T-cell (primary cell): ENCODE measurements at places on chromosomes 4 and X.

DNA sequence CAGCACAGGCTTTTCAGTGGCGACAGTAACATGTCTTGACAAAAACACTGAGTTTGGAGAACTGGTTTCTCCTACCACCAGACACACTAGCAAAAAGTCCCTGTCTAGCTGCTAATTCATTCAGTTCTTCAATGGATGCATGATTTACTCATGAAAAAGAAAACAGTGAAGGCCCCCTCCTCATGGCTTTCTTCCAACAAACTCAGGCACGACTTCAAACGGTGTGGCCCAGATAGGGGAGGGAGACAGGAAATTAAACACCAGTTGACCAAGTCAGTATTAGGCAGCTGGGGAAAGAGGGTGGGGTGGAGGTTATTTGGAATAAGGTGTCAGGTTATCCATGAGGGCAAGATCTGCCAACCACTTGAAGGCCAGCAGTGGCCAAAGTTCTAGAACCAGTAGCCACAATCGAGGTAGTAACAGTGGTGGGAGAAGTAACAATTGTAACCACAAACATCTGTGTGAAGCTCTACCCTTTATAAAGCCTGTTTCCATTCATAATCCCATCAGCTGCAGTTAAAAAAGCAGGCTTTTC lies 60.2 kb downstream of the SEPSECS start:
- peaks cover 19% of the 10 kb centered on the region for H3K27me3 ChIP-seq
- no peaks in the 10 kb centered on the region for H3K36me3 ChIP-seq
- no peak overlapping the region for H3K4me3 ChIP-seq
- H3K27ac ChIP-seq, result no peak overlapping the region
- DNase-seq, result no peak

GRCh38 chr4:99714179-99714578 lies 56.6 kb upstream of the C4orf54 start:
- H3K4me1 ChIP-seq, result no peaks in the 10 kb centered on the region
- DNase-seq, result no peak
- no peaks in the 10 kb centered on the region for H3K27me3 ChIP-seq
- no peak overlapping the region for H3K4me3 ChIP-seq
- H3K36me3 ChIP-seq, result no peaks in the 10 kb centered on the region

DNA sequence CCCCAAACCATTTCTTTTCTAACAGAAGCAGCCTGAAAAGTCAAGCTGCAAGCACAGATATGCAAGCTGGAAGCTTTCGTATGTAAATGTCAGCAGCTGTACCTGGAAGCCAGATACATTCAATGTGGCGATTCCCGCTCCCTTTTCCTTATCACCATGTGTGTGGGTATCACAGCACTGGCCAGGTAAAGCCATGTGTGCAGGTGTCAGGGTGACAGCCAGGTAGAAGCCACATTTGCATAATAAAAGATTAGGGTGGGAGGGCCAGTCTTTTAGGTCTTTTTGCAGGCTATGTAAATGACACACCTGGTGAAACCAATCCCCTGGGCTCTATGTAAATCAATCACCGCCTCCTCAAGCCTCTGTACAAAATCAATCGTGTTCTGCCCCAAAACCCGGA lies 50.1 kb downstream of the RXFP1 start:
- H3K36me3 ChIP-seq, result no peaks in the 10 kb centered on the region
- no peak overlapping the region for H3K27ac ChIP-seq
- no peaks in the 10 kb centered on the region for H3K4me1 ChIP-seq
- DNase-seq, result no peak

DNA sequence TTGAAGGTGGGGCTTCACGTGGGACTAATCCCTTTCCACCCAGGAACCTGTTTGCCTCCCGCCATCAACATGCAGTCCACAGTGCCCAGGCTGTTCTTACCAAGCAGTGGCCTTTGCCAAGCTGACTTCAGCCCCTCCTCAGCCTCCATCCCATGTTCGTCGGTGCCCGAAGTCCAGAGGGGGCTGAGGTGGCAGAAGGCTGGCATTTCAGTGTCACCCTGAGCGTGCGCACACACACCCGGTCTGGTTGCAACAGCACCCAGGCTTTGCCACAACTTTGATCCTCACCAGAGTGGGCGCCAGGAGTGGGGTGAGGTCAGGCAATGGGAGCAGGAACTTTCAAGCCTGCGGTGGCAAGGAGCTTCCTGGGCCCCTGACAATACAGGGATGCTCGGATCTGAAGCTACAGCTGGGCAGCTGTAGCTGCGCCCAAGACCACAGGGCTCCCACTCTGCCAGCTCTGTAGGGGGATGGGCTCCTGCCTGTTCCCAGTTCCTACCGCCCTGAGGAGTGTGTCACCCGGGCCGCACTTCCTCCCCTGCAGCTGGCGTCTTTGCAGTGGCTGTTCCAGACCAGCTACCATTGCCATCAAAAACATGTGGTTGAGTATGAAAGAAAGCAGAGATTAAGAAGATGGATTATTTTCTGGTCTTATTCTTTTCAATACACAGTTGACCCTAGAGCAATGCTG lies 428.0 kb downstream of the EPHA5 start:
- H3K36me3 ChIP-seq, result no peaks in the 10 kb centered on the region
- no peaks in the 10 kb centered on the region for H3K4me1 ChIP-seq
- no peak overlapping the region for H3K4me3 ChIP-seq
- H3K27ac ChIP-seq, result no peak overlapping the region
- H3K27me3 ChIP-seq, result no peaks in the 10 kb centered on the region

DNA sequence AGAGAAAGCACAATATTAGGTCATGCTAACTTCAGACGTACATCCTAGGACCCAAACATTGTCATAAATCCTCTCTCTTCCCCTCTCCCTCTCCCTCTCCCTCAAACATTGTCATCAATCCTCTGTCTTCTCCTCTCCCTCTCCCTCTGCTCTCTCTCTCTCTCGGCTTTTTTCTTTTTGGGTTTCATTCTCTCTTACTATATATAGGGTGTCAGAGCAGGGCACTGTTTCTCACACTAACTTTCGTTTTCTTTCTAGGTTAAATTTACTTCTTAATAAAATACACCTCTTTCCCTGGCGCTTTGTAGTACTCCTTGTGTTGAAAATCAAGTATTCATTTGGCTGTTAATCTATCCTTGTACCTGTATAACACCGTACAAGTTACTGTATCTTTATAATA lies 37.0 kb upstream of the HERC5 start:
- no peaks in the 10 kb centered on the region for H3K27me3 ChIP-seq
- H3K4me3 ChIP-seq, result no peak overlapping the region
- no peak overlapping the region for H3K27ac ChIP-seq
- no peaks in the 10 kb centered on the region for H3K4me1 ChIP-seq
- no peaks in the 10 kb centered on the region for H3K36me3 ChIP-seq

- H3K27ac ChIP-seq, result peak overlapping the region; percentile 16
- H3K36me3 ChIP-seq, result no peaks in the 10 kb centered on the region
- H3K27me3 ChIP-seq, result no peaks in the 10 kb centered on the region
- H3K4me1 ChIP-seq, result peaks cover 49% of the 10 kb centered on the region
- H3K4me3 ChIP-seq, result no peak overlapping the region
Measured at GRCh38 chr4:121192480-121192879, 28.4 kb upstream of the TNIP3 start.

GRCh38 chr4:136687118-136687517 lies 845.2 kb downstream of the PCDH18 start:
- no peak overlapping the region for H3K27ac ChIP-seq
- H3K27me3 ChIP-seq, result no peaks in the 10 kb centered on the region
- H3K4me3 ChIP-seq, result no peak overlapping the region
- H3K4me1 ChIP-seq, result no peaks in the 10 kb centered on the region
- no peak for DNase-seq

- no peak overlapping the region for H3K4me3 ChIP-seq
- no peak overlapping the region for H3K27ac ChIP-seq
Measured at GRCh38 chr4:25930731-25931354, 16.8 kb downstream of the SMIM20 start.

DNA sequence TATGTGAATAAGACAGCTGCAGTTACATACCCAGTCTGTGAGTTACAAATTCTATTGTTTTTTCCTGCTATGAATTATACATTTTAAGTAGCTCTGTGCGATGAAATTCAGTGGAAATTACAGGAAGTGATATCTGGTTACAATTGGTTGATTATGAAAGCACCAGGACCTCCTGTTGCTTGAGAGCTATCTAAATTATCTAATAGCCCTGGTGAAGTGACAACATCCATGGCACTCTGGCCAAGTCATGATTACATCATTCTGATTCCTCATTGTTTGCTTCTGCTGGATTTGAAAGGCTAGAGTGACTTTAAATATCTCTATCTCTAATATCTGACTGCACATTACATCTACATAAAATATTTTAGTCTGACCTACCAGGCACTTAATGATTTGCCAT lies 515.0 kb downstream of the CFAP47 start:
- H3K36me3 ChIP-seq, result no peaks in the 10 kb centered on the region
- H3K4me1 ChIP-seq, result no peaks in the 10 kb centered on the region
- no peak for DNase-seq
- H3K27ac ChIP-seq, result no peak overlapping the region
- H3K4me3 ChIP-seq, result no peak overlapping the region

GRCh38 chrX:123173833-123174232 lies 10.2 kb upstream of the GRIA3 start:
- no peaks in the 10 kb centered on the region for H3K27me3 ChIP-seq
- no peak overlapping the region for H3K4me3 ChIP-seq

DNA sequence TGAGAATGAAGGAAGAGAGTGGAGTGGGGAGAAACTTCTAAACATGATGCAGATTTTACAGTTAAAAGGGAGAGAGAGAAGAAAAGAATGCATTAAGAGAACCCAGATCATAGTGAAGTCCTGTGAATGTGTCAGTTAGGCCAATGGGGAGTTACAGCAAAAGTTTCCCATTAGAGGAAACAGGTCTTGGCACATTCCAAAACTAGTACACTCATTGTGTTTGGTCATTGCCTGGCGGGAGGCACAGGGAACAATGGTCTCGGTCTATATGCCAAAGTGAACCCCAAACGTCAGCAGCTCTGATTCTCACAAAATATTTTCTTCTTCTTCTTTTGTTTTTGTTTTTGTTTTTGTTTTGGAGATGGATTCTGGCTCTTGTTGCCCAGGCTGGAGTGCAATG lies 284.5 kb upstream of the CTSO start:
- no peak overlapping the region for H3K27ac ChIP-seq
- DNase-seq, result no peak
- H3K4me1 ChIP-seq, result no peaks in the 10 kb centered on the region
- no peaks in the 10 kb centered on the region for H3K36me3 ChIP-seq
- H3K4me3 ChIP-seq, result no peak overlapping the region

DNA sequence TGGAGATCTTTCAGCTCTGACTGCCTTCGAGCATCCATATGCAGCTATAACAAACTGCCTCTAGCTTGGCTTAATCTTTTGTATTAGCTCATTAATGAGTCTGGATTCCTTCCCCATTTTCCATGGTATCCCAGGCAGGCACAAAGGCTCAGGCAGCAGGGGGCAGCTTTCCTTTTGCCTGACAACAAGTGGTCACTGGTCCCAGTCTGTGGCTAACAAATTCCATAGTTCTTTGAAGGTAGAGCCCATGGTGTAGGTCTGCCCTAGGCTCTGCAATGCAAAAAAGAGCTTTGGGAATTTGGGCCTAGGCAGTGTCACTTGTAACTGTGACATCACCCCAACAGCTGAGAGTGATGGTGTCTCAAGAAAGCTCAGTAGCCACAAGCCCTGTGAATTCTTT lies 234.4 kb upstream of the GPC4 start:
- H3K27me3 ChIP-seq, result no peaks in the 10 kb centered on the region
- H3K4me3 ChIP-seq, result no peak overlapping the region
- H3K36me3 ChIP-seq, result no peaks in the 10 kb centered on the region
- no peak for DNase-seq
